NCI-H510A (cell line): ENCODE measurements at places on chromosomes 12 and 14.

DNA sequence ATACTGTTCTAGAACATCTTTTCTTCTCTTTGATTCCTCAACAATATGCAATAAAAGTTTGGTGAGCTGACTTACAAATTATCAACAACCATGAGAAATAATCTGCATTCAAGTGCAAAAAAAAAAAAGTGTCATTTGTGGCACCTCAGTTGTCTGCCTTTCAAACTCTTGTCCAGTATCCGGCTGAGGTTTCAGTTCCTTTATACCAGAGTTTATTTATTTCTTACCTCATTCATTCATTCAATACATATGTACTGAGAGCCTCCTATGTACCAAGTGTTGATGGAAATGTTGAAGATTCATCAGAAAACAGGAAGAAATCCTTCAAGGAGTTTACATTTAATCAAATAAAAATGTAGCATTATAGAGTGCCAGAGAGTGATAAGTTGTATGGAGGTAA is 484.1 kb downstream of the RMST start:
- no peak for DNase-seq

DNA sequence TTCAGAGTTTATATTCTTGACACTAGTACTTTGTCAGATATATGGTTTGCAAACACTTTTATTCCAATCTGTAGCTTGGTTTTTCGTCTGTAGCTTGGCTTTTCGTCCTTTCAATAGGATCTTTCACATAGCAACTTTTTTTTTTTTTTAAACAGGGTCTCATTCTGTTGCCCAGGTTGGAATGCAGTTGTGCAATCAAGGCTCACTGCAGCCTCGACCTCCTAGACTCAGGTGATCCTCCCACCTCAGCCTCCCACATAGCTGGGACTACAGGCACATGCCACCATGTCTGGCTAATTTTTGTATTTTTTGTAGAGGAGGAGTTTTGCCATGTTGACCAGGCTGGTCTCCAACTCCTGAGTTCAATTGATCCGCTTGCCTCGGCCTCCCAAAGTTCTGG is 460.4 kb upstream of the SOX5 start:
- DNase-seq = no peak

DNA sequence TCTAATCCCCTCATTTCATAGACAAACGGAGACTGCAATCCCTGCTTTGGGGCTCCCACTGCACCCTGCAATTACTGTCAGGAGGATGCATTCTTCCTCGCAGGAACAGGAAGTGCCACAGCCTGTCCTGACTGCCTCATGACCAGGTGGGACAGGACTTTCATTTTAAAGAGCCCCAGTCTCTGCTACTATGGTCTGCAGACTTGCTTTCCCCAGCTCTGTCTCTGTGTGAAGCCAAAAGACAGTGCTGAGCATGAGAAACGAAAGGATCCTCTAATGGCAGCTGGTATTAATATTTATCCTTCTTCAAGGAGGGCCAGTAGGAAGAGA is 60.0 kb upstream of the PNMA1 start:
- no peak for DNase-seq

- DNase-seq = no peak
Observed at GRCh38 chr12:53118751-53119300, 15.5 kb downstream of the SOAT2 start.

- DNase-seq = no peak
Observed at GRCh38 chr12:120367924-120368788, 808 bp downstream of the MSI1 start.

- no peak for DNase-seq
Observed at GRCh38 chr14:52873065-52873464, 77.8 kb downstream of the FERMT2 start.

- no peak for DNase-seq
Observed at GRCh38 chr14:99224116-99224910, 47.7 kb downstream of the BCL11B start.

DNA sequence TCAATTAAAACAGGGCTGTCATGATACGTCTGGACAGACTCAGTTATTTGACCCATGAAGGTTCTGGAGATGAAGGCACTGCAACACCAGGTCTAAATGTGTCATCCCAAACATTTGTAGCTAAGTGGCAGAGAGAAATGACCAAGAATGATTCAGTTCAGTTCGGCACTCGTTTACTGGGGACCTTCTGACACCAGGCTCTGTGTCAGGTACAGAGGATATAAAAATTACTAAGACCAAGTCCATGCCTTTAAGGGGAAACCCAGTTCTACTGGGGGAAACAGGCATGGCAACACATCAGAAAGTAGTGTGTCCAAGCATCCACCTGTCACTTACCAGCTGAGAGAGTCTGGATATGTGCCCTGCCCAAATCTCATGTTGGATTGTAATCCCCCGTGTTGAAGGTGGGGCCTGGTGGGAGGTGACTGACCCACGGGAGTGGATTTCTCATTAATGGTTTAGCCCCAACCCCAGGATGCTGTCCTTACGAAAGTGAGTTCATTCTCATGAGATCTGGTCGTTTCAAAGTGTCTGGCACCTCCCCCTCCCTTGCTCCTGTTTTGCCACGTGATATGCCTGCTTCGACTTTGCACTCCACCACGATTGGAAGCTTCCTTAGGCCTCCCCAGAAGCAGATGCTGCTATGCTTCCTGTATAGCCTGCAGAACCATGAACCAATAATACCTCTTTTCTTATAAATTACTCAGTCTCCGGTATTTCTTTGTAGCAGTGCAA is 41.9 kb upstream of the BCL2L14 start:
- DNase-seq = no peak

- no peak for DNase-seq
Observed at GRCh38 chr12:106416273-106416672, 58.7 kb downstream of the POLR3B start.

DNA sequence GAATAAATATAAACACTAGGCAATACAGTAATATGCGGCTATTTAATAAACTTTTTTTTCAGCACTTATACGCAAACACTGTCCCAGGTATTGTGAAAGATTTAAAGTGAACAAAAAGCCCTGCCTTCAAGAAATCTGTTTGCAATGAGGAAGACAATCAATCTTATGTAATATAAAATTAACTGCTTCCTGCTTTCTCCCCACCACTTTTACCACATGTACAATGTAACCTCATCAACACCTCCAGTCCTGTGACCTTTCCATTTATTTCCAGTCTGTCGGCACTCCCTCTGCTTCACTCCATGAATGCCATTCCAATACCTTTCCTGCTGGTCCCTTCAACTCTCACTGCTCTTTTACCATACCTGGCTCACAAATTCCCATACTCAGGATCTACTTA is 10.5 kb downstream of the SNX6 start:
- DNase-seq = no peak
